ENCODE measurements at places on chromosomes 3 and 15.

DNA sequence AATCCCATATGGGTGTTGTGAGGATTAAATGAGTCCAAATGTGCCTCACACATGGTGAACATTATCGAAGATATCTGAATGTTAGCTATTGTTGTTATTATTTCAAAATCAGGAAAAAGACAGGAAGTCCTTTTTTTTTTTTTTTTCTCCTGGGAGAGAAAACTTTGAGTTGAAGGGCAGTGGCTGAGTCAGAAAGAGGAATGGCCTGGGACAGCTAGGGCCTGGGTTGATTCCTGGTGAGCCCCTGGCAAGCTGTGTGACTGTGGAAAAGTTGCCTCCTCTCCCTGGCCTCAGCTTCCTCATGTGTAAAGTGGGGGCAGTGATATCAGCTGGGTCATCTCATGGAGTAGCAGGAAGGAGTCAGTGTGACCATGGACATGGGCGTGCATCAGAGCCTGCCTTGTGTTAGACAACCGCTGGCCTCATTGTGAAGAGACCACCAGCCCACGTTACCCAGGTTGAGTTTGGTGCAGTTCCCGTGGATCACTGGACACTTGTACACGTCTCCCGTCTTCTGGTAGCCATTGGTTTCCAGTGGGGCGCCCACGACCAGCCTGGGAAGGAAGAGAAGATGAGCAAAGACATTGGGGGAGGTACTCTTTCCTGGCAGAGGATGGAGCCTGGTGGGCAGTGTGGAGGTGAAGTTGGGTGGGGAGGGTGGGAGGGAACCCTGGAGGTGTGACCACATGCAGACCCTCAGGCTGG, 63.1 kb downstream of the ITGA11 start:
- no peak for DNase-seq

GRCh38 chr15:50916400-50916799, 7.9 kb downstream of the AP4E1 start:
- no peak for DNase-seq

DNA sequence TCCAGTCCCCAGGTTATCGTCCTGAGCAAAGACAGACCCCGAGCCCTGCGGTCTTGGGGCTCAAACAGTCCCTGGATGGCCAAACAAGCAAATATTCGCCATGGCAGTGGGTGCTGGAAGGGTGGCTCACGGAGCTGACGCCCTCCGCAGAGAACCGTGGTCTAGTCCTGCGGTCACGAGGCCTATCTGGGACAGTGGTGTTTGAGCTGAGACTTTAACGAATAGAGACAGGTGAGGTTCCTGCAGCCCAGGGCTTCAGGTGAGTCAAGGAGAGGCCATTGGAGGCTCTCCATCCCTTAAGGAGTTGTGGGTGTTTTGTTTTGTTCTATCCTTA, 399 bp upstream of the SUCLG2 start:
- DNase-seq = no peak

DNA sequence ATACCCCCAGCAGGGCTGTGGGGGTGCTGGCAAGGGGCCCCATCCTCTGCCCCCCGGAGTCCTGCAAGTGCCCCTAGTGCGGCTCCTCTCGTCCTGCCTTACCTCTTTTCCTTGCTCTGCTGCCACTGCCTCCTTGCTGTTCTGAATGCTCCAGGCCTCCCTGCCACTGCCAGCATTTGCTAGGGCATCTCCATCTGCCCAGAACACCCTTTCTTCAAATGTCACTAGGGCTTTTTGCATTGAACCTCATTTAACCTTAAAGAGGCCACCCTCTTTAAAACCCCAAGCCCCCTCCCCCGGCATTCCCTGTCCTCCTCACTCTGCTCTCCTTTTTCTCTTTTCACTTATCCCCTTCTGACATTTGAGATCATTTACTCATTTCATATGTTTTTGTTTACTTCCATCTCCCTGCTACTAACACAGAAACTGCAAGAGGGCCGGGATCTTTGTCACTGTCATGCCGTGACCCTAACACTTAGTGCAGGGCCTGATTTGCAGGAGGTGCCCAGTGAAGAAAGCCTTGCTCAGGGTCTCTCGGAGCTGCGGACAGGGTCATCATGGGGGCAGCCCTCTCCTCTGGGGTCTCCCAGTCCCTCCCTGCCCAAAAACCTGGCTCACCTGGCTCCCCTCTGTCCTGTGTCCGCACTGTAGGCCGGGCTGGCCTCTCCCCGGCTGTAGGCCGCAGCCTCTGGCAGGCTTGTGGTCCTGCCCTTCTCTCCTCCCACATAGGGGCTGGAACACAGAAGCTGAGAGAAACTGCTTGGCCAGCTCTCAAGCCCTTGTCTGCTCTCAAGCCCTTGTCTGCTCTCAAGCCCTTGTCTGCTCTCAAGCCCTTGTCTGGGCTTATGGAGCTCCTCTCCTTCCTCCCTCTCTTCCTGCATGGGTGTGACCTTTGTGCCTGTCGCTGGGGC, at the start of gene ACOX2:
Gene ACOX2, minus strand, starts transcription at position 690 of the 911 bp plus-strand sequence. CDS start 2,084 bp downstream, outside the sequence.
- DNase-seq = peak; percentile 43

DNA sequence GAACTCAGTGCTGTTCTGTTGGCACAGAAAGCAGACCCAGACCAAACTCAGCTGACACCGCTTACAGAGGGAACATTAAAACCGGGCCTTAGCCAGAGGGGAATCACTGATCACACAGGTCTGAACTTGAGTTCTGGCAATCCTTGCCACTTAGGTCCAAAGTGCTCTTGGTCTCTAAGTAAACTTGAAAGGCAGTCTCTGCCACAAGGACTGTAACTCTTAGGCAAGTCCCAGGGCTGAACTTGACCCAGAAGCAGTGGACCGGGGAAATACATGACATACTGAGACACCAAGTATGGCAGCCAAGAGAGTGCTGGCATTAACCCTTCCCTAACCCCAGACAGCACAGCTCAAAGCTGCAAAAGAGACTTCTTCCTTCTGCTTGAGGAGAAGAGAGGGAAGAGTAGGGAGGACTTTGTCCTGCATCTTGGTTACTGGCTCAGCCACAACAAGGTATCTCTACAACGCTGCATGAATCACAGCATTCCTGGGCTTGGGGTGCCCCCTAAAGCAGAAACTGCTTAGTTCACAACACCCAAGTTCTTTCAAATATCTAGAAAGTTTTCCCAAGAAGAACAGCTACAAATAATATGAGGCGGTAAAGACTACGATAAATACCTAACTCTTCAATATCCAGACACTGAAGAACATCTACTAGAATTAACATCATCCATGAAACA, 32.5 kb downstream of the NAALADL2 start:
- DNase-seq = no peak

DNA sequence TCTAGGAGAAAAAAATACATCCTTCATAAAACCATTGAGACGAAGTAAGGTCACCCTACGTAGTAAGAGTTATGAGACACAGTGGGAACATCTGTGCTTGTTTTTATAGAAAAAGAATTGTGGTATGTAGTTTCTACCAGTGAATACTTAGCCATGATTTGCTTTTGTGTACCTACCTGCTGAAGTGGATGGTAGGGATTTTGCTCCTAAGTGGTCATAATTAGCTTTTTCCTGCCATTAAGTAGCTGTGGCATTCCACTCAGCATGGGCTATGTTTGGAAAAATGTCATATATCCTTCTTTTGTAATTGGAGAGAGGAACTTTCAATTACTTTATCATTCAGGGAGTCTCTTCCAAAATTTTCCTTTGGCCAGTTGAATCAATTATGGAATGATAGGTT, 63.7 kb downstream of the CHD2 start:
- no peak for DNase-seq

Data from AG09309 (cell line).